ENCODE measurements at places on chromosomes 1 and 21.

GRCh38 chr1:50342525-50342924 is 80.7 kb downstream of the DMRTA2 start:
- no peak for DNase-seq

DNA sequence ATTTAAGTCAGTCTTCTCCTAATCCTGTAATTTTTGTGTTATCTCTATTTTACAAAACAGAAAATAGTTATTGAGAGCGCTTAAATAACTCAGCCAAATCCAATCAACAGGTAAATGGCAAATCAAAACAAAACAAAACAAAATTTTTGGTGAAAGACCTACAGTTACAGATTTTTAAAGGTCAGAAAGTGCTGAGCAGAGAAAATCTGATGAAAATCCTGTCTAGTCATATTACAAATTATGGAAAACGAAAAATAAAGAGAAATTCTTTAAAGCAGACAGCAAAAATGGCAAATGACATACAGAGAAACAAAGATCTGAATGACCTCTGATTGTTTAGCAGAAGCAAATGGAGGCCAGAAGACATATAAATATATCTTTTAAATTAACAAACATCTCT is 482.4 kb downstream of the PCP4 start:
- no peak for DNase-seq

GRCh38 chr21:42537106-42537742 is 23.6 kb downstream of the SLC37A1 start:
- DNase-seq = no peak

GRCh38 chr1:119713039-119713748 is 1.5 kb downstream of the PHGDH start:
- DNase-seq = peak; percentile 44

- DNase-seq = no peak
Observed at GRCh38 chr21:44761747-44762208, 39.8 kb downstream of the UBE2G2 start.

GRCh38 chr1:59215766-59216291 is 81.1 kb upstream of the FGGY start:
- DNase-seq = no peak

- no peak for DNase-seq
Observed at GRCh38 chr1:207603777-207604176, 41.2 kb upstream of the CR1L start.

DNA sequence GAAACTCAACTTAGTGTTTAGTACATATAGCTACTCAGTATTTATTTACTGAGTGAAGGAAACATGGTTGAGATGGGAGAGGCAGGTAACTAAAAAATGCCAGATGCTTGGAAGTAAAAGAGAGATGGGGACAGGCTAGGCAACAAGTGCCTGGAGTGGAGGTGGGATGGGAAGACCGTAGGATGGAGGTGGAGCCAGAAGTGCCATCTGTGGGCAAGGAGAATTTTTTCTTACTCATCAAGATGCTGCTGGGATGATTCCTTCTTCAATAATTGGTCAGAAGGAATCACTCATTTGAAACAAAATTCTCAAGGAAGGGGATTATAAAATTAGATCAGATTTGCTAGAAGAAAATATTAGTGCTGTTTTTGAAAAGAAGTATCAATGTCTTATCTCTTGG is 72.9 kb downstream of the IFI44 start:
- DNase-seq = peak; percentile 14

DNA sequence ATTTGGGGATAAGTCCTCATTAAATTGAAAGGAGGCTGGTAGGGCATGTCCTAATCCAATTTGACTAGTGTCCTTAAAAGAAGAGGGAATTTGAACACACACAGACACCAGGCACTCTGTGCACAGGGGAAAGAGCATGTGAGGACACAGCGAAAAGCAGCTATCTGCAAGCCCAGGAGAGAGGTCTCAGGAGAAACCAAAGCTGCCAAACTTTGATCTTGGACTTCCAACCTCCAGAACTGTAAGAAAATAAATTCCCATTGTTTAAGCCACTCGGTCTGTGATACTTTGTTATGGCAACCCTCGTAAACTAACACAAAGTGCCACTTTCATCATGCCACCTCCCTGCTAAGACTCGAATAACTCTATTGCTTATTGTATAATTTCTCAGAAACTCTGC is 13.8 kb downstream of the PLA2G4A start:
- no peak for DNase-seq

DNA sequence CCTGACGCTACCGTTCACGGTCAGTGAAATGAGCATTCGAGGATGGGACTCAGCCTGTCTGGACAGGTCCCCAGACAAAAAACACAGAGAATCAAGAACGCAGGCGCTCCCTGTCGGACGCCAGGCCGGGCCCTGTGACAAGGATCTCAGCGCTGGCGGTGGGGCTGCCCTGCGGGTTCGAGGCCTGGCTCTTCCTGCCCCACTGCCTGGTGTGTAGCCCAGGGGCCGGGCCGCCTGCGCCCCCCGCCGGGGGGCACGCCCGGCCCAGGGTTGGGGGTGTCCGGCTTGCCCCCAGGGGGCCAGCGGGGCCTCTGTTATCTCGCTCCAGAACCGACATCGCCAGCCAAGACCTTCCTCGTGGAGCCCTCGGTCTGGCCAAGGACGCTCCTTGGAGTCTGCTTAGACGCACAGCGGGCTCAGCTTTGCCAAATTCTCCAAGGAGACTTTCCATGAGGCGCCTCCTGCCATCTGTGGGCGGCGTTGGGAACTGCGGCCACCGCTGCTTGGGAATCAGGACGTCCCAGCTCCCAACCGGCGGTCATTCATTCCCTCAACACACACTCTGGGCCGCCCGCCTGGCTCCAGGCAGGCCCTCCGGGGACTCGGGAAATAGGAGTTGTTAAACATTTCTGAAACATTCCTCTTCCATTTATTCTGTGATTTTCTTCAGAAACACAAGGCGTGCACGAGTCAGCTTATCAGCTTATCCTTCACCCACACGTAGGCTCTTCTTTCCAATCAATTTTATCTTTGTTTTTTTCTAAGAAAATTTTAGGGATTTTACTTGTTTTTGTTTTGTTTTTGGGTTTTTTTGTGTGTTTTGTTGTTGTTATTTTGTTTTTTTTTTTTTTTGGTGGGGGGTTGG is 11.3 kb upstream of the RIPK4 start:
- peak; percentile 67 for DNase-seq

DNA sequence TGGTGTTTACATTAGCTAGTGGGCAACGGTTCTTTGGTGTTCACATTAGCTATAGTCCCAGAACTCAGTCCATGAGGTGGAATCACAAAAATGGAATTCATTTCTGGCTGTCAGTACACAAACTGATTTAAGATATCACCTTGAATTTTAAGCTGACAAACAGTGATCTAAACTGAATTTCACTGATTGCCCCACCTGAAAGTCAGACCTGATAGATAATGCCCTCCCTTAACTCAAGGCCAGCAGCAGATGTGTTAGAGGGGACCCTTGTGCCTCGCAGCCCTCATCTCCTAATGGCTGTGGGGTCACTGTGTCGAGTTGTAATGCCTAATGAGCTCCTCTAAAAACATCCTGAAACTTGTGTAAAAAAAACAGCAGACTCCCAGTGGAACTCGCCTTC is 8.6 kb downstream of the ARF1 start:
- no peak for DNase-seq

DNA sequence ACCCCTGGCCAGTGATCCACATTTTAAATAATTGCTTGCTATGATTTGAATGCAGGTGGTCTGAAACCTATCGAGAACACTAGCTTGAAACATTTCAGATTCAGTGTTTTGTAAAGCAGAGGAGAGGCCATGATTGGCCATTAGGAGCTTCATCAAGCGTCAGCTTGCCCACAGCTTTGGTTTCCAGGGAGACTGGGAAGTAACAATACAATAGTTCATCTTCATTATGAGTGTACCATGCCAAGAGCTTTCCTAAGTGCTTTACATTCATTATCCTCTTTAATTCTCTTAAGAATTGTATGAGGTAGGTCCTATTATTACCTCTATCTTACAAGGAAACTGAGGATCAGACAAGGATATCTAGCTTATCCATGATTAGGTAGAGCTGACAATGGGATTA is 27.7 kb upstream of the ATP5PO start:
- DNase-seq = no peak

GRCh38 chr1:155176544-155177071 is 3.0 kb downstream of the TRIM46 start:
- peak; percentile 35 for DNase-seq

DNA sequence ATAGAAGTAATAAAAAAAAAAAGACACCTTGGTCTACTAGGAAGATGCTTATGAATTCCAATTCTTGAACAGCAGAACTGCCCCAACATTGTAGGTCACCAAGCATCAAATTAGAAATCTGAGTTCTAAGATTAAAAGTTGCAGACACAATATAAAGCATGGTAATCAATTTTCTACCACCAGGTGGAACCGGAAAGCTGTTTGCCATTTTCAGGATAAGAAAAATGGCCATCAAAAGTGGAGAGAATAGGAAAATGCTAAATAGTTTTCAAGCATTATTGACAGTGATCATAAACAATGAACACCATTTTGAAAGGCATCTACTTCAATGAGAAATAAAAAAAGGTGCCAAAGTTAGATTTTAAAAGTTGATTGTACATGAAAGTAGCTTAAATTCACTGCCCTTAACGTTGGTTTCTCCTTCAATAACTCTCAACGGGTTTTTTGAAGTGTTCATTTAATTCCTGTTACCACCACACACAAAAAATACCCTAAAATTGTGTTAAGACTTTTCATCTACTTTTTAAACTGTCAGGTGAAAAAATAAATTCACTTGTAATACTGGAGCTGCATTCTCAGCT is 252.9 kb downstream of the KCNT2 start:
- peak; percentile 12 for DNase-seq

DNA sequence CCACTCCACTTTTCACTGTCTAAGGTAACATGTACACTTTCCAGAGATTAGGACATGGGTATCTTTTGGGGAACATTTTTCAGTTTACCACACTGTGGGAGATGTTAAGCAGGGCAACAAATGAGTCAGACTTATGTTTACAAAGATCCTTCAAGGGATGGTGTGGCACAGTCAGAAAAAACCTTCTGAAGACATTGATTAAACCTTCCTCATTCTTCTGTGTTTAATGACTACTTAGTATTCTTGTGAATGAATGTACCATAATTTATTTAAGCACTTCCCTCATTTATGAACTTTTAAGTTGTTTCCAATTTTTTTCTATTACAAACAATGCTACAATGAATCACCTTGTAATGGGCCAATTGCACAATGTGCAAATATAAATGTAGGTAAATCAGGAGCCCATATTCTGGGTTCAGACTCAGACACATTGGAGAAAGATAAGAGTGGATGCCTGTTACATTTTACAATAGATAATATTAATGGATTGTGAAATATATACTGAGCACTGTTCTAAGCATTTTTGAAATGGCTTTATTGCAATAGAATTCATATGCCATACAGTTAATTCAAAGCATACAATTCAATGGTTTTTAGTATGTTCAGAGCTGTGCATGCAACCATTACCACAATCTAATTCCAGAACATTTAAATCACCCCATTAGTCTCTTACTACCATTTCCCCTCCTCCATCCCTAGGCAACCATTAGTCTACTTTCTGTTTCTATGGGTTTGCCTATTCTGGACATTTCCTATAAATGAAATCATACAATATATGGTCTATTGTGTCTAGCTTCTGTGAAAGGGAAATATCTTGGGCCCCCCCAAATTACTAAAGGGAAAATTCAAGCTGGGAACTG is 1.9 kb upstream of the SFT2D2 start:
- DNase-seq = no peak

- no peak for DNase-seq
Observed at GRCh38 chr1:42776502-42776901, 8.3 kb upstream of the TMEM269 start.

- DNase-seq = peak; percentile 82
Observed at GRCh38 chr21:17387030-17387617, 125.7 kb upstream of the CXADR start.

DNA sequence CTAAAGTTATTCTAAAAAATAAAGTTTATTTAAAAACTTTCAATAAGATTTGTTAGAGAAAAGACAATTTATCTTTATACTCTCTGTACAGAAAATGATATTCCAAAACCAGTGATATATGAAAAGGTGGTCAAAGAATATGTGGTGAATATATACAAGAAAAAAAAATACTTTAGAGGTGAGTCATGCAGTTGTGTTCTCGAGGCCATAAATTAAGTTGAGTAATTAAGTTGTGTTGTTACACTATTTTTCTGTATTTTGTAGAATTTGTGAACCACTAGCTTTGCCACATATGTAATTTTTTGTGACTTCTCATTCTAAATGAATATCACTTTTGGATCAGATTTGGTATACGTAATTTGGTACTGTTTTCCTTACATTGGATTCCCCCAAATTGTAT is 23.6 kb upstream of the DUSP10 start:
- DNase-seq = no peak

DNA sequence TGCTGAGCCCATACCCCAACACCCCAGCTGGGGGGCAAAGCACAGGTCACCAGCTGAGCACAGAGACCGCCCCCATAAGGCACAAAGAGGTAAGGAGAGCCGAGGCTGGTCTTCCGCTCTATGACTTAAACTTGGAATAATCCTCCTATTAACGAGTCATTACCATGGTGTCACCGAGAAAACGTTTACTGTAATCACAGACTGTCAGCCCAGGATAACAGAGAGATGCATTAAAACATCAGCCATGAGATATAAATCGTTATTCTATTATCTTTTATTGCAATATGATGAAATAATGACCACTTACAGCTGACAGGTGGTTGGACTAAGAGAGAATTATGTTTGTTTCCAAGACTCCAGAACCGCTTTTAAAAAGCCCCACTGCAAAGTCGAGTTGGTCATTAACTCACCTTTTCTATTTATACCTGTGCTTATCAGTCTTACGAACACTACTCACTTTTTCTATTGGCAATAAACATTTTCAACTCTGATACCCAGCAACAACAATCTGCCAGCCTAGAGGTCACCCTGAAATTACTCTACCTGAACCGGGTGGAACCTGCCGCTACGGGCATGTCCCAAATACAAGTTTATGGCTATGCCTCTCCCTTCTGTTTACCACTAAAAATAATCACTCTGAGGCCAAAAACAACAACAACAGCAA is 21.5 kb downstream of the NPHP4 start:
- no peak for DNase-seq

GRCh38 chr1:182329471-182329870 is 62.1 kb downstream of the GLUL start:
- no peak for DNase-seq

GRCh38 chr1:243921111-243921510 is 71.1 kb upstream of the AKT3 start:
- DNase-seq = no peak

DNA sequence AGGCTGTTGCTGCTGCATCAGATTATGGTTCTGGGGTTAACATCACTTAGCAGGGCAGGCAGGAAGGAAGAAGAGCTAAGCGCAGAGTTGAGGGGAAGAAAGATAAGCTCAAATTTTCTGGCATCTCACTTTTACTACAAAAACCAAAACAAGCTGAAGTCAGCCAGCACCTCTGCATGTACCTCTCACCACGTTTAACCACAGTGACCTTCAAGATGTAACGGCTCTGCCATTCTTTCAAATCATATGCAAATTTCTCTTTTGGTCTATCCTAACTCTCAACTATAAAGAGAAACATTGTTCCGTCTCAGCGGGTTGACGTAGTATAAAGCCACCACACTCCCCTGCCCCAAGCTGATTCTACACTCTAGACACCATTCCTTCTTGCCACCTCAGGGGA is 154.4 kb downstream of the OMA1 start:
- no peak for DNase-seq

- no peak for DNase-seq
Observed at GRCh38 chr21:35203093-35203977, 154.2 kb upstream of the RUNX1 start.
